Activated effector memory CD4-positive, alpha-beta T cell treated with anti-CD3 and anti-CD28 coated beads, Interleukin-2, amount 50 U/mL, for 16 hours (primary cell): ENCODE measurements at places on chromosomes 1 and 21.
A peak's percentile ranks its signal among the peaks of the same experiment; 100 is the strongest.

- DNase-seq: no peak
Measured at GRCh38 chr1:66679140-66679539, 73.1 kb upstream of the DYNLT5 start.

- DNase-seq: no peak
Measured at GRCh38 chr1:11600836-11601235, 53.4 kb downstream of the FBXO2 start.

DNA sequence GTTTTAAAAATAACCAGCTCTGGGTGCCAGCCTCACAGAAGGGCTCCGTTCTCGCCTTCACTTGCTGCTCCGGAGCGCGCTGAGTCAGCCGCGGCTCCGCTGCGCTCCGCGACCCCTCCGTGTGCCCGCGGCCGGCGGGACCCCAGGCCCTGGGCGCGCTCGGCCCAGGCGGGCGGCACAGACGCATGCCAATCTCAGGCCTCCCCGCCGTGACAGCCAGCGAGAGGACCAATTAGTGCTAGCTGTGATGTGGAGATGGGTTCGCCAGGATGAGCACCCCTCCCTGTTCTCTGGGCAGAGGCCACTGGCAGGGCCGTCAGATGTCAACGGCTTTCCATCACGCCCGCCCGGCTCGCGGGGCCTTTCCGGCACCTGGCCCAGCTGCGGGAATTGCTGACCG is 293.8 kb downstream of the SPATA17 start:
- DNase-seq: no peak

- peak; percentile 63 for DNase-seq
Measured at GRCh38 chr1:9996624-9997582, at the start of gene RBP7. TSS of gene RBP7 (plus strand) at chr1:9997228. CDS start at chr1:9997259, 31 bp downstream.

- DNase-seq: no peak
Measured at GRCh38 chr1:243582326-243582725, 267.7 kb downstream of the AKT3 start.

DNA sequence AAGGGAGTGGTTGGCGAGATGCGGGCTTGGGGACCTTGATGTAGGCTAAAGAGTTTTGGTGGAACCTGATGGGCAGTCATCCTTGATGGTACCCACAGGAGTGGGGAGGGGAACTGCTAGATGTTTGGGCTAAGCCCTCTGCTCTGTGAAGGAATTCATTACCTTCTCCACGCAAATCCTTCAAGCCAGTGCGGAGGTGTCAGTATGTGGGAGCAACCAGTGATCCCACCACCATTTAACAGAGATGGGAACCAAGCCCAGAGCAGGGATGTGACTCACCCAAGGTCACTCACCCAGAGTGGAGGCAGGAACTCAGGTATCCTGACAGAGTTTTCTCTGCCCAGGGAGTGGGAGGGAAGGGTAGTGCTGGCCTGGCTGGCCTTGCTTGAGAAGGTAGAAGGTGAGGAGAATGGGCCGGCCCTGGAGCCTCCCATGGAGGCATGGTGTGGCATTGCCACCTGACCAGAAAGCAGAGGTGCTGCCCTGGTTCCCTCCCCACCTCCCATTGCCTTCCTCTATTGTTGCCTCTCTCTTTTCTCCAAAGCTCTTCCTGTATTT is 51.2 kb upstream of the STUM start:
- no peak for DNase-seq

- no peak for DNase-seq
Measured at GRCh38 chr1:179575497-179576314, at the start of gene NPHS2. TSS of gene NPHS2 (minus strand) at chr1:179575948. CDS start at chr1:179575864, 84 bp downstream.

DNA sequence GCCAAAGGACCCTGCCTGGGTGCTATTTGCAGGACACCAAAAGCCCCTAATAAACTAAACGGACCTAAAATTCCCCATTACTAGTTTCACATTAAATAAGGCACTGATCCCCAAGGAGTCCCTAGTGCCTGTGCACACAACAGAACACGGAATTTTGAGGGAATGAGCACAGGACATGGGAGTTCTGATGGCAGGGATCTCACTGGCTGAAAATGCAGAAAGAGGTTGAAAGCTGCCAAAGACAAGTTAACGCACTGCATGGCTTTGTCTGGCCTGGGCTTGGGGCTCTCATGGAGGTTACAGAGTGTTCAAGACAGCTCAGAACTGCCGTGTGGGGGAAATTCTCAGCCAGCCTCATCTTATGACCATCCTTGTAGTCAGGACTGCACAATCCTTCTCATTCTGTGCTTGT is 15.6 kb upstream of the ATP1B1 start:
- DNase-seq: no peak

DNA sequence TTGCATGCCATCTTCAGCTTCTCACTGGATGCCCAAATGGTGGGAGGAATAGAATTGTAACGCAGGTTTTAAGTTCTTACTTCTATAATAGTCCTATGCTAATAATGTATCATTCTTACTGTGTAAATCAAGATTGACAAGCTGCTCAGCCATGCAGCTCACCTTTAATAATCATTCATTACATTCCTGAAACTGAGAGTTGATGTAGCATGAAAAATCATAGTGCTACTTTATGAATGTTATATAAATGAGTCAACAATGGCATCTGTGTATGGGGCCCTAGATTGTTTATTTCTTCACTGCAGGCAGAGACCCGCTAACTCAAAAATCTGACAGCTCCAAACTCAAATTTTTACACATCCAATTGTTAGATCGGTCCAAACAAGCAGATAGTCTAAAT is 34.4 kb downstream of the FH start:
- no peak for DNase-seq

DNA sequence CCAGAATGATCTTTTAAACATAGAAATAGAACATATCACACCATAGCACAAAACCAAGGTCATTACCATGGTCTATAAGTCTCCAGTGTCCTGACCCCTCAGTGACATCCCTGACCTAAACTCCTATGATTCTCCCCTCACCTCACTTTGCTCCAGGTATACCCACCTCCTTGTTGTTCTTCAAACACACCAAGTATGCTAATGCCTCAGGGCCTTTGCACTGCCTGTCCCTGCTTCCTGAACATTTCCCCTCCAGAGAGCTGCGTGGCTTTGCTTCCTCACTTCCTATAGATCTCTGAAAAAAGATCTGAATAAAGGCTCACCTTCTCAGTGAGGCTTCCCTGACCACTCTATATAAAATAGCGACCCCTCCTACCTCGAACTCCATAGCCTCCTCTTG is 1.1 kb downstream of the GOLT1A start:
- no peak for DNase-seq

GRCh38 chr1:44015206-44015605 is 16.1 kb downstream of the SLC6A9 start:
- no peak for DNase-seq

DNA sequence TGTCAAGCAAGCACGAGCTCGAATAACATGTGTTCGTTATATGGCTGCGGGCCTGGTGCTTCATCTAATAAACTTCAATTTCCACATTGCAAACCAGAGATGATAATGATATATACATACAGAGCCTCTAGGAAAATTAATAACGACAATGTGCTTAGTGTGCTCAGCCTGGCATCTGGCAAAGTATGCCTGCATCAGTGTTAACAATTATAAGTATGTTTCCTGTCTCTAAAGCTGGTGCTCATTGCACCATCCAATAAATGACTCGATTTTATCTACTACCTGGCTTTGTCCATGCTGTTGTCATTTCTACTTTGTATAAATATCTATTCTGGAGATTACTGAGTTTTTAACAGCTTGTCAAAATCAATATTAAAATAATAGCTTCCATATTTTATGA is 1402.6 kb downstream of the MRPL39 start:
- no peak for DNase-seq

GRCh38 chr21:14675774-14676530 is 129.8 kb upstream of the SAMSN1 start:
- no peak for DNase-seq

GRCh38 chr1:116997636-116998035 is 3.9 kb upstream of the CD101 start:
- DNase-seq: no peak

DNA sequence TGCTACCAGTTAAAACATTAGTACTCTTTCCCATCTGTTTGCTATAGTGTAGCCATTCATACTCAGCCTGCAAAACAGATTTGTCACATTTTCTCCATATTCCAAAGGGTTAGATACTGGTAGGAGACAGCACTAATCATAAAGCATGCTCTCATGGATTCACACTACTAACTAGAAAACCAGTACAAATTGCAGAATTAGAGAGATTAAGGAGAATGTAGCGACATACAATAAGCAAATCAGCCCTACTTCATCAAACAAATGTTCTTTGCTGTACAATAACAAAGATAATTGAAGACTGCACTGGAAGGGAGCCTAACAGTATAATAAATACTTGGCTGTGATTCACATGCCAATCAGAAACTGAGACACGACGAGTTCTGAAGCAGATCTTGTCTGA is 368.0 kb upstream of the PRMT6 start:
- no peak for DNase-seq

DNA sequence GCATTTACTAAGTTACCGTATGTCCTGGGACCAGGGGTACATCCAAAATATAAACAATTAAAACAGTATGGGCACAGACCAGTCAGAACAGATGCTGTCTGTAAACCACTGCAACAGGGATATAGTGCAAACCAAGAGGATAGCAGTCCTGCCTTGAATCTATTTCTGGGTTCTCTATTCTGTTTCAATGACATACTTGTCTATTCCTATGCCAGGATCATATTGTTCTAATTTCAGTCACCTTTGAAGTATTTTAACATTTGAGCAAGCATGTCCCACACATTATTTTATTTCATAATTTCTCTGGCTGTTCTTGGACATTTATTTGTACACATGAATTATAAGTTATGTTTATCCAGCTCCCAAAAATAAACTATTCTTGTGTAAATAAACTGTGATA is 28.2 kb upstream of the SYDE2 start:
- DNase-seq: no peak

- no peak for DNase-seq
Measured at GRCh38 chr1:81583878-81584277, 216.9 kb upstream of the ADGRL2 start.

GRCh38 chr1:154869351-154870114 is 548 bp downstream of the KCNN3 start:
- no peak for DNase-seq

GRCh38 chr1:101846820-101847219 is 149.9 kb downstream of the OLFM3 start:
- DNase-seq: no peak

- DNase-seq: peak; percentile 89
Measured at GRCh38 chr1:26993237-26994019, at the start of gene TRNP1. TSS of gene TRNP1 (plus strand) at chr1:26993692. CDS start at chr1:26993787, 95 bp downstream.

DNA sequence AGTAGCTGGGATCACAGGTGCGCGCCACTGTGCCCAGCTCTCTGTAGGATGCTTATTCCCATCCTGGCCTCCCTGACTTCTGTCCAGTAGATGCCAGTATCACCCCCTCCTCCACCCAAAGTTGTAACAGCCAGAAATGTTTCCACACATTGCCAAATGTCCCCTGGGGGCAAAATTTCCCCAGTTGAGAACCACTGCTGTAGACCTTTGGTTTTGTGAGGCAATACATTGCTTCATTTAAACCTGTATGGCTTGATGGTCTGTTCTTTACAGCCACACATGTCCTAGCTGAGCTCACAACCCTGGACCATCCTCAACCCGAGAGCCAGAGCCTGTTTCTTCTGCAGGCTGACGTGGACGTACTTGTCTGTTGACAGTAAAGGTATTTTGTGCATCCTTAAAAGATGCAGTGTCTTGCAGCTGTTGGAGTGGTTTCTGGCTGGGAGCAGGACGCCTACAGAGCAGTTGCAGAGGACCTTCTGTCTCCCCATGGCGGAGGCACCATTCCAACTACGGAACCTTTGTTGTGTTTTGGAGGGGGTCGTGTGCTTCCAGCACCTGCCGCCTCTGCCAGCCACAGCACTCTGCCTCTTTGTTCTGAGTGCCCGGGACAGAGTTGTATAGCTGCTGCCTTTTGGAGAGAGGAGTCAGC is 26.6 kb downstream of the DOP1B start:
- DNase-seq: no peak

- DNase-seq: no peak
Measured at GRCh38 chr1:19869929-19870328, 12.3 kb upstream of the OTUD3 start.

DNA sequence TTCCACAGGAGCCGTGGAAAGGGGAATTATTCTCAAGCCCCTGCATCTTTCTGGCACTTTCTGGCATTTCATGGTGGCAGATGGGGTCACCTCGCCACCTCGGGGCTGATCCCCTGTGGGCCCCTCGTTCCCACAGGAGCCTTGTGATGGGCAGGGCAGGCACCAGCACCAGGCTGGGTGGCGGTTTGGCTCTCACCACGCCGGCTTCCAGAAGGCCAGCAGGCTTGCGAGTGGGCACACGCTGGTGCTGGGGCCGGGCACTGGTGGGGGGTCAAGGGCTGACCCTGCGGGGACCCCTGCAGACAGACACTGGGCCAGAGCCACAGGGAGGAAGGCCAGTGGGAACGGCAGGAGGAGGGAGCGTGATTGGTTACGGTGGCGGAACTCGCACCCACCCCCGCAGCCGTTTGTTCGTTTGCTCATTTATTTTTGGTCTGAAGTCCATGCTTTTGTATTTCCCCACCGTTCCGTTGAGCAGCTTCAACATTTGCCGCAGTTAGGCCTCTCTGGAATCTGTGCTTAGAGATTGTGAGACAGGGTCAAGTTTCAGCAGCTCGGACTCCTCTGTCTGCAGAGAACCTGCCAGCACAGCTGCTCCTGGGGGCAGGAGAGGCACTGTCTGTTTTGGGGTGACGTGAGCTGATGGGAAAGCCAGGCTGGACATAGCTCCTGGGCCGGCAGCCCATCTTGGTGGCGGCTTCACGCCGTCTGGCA is 5.3 kb downstream of the COL18A1 start:
- no peak for DNase-seq

DNA sequence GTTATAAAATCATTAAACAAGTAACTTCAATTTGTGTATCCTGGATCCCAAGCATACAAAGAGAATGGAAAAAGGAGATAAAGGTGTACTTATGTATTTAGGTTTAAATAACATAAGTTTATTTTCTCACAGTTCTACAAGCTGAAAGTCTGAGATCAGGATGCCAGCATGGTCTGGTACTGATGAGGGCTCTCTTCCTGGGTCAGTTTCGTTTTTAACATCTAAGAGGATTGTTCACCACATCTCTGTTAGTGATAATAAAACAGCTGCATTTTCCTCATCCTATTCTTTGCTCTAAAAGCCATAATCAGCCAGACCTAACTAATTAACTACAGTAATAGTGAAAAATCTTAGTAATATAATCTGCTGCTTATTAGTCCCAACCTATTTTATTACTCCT is 5.2 kb downstream of the EGLN1 start:
- DNase-seq: no peak

DNA sequence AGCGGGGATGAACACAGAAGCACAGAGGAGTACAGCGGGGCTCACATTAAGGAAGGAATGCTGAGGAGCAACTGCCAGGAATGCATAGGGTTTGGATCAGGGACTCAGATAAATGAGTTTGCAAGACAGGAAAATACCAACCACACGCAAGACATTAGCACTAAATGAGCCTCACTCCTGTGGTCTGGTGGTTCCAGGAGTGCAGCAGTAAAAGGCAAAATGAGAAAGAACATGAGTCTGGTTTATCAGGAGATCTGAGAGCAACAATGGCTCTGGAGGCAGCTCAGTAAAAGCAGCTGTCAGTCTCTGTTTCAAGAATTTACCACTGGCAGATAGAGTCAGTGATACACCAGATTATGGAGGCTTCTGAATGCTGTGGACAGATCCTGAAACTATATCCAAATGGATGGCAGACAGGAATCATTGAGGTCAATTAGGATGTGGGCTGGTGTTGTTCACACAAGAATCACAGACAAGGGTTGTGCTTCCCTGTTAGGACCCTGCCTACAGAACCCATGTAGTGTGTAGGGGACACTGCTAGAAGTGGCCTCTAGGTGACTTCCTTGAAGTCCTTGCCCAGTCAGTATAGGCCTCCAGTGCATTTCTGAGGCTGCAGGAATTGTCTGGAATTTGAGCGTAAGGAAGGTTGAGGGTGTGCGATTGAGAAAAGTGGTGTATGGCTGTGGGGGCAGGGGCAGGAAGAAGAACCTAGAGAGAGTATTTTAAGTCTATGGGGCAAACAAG is 50.3 kb downstream of the CASQ2 start:
- DNase-seq: no peak
